HT1080 (cell line): ENCODE measurements at places on chromosomes 11 and 22.

DNA sequence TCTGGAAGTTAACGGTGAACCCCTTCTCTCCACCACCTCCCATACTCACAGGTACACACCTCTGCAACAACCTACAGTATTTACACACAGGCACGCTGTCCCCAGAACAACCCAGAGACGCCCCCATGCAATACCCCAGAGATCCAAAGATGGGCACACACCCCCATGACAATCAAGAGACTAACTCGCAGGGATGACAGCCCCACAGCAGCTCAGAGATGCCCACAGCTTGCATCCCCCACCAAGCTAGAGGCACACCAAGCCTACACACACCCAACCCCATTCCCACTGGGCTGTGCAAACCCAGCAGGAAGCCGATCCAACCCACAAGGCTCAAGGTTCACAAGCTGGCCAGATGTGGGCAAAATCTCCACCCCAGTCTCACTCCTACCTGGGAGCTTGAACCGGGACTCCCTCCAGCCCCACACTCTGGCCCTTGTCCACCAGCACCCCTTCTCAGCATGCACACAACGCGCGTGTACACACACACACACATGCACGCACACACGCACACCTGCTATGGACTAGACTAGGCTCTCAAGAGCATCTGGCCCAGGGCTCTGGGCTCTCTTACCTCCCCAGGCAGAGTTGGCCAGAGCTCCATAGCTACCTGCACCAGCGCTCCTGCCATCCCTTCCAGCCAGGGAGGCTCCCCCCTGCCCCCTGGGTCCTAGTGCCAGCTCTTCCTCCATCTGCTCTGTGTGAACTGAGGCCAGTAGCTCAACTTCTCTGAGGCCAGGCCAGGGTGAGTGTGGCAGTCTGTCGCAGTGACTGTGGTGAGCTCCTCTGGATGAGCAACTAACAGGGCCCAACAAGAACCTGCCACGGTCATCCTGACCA, 11.5 kb downstream of the STARD10 start:
- DNase-seq = no peak

DNA sequence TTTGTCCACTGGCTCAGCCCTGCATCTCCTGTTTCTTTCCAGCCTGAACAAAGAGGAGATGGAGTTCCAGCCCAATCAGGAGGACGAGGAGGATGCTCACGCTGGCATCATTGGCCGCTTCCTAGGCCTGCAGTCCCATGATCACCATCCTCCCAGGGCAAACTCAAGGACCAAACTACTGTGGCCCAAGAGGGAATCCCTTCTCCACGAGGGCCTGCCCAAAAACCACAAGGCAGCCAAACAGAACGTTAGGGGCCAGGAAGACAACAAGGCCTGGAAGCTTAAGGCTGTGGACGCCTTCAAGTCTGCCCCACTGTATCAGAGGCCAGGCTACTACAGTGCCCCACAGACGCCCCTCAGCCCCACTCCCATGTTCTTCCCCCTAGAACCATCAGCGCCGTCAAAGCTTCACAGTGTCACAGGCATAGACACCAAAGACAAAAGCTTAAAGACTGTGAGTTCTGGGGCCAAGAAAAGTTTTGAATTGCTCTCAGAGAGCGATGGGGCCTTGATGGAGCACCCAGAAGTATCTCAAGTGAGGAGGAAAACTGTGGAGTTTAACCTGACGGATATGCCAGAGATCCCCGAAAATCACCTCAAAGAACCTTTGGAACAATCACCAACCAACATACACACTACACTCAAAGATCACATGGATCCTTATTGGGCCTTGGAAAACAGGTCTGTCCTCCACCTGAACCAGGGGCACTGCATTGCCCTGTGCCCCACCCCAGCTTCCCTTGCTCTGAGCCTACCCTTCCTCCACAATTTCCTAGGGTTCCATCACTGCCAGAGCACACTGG, 5.0 kb downstream of the FTH1 start:
- DNase-seq = no peak

GRCh38 chr11:58058276-58059006, 27.7 kb downstream of the OR6Q1 start:
- DNase-seq = no peak

DNA sequence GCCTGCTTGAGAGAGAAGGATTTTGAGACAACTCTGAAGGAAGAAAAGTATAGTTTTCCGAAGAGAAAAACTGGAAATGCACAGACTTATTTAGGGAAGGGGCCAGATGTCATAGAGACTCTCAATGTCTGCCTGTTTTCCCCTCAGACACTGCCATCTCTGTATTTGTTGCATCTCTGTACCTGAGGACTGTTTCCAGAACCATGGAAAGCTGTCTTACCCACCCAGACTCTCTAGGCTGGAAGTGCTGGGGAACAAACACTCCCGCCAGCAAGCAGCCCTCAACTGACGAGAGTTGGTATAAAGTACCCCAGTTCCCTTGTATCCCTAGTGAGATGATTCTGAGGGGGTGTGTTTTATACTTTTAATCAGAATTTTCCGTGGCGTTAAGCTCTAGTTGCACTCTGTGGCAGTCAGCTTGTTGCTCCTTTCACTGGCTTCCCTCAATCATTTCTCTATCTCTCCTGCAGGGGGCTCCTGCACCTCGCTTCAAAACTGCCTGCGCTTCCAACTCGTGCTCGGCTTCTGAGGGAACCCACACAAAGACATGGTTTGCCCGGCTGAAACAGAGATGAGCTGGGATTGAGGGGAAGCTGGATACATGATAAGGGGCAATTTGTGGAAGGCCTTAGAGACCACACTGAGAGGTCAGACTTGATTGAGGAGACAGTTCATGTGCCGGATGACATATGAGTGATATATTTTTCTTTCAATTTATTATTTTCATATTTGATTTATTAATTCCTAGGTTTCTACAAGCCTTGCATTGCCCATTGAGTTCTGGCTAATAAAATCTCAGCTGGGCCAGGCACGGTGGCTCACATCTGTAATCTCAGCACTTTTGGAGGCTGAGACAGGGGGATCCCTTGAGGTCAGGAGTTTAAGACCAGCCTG, 36.9 kb upstream of the CLPB start:
- peak; percentile 70 for DNase-seq
